Right renal pelvis (tissue), 4 donors: ENCODE measurements at places on chromosomes 7 and 10.

GRCh38 chr10:8416760-8417159 lies 362.3 kb downstream of the GATA3 start:
- DNase-seq: no peak

- no peak for DNase-seq
Observed at GRCh38 chr10:90885176-90885575, 13.4 kb downstream of the RPP30 start.

DNA sequence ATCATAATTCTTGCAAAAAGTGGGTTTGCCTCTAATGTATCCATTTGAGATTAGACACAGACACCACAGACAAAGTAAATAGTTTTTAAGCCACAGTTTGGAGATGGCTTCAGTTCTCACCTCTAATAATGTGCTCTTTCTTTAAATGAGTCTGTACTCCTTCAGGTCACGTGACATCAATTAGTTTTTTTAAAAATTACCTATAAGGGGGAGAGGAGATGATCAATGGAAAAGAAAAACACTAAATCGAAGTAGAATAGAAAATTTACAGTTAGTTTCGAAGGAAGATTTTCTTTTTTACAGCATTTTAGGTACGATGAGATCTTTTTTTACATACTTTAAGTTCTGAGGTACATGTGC lies 849.2 kb downstream of the KCNMA1 start:
- no peak for DNase-seq

- no peak for DNase-seq
Observed at GRCh38 chr7:75650681-75651080, 88.1 kb downstream of the HIP1 start.
